Islet precursor cell (in vitro differentiated cells): ENCODE measurements at places on chromosomes 7 and 10.

GRCh38 chr7:84665339-84665738 is 470.8 kb upstream of the SEMA3A start:
- DNase-seq, result peak; percentile 71

- DNase-seq, result no peak
Observed at GRCh38 chr7:157813053-157813452, 476.2 kb downstream of the DNAJB6 start.

DNA sequence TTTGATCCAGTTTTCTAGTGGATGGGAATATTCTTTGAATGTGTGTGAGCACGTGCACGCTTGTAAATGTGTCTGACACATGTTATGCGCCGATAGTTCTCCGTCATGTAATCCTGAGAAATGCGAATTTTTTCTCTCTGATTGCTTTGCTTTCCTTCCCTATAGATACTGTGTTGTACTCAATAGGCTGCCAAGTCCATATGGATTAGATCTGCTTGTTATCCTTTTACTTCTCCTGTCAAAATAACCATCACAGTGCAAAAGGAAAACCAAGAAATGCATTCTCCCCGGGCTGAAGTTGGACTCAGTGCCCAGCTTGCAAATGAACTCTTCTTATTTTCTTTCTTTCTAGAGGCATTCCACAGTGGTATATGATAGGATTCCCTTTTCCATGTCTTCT is 131.9 kb downstream of the KIAA1217 start:
- DNase-seq, result no peak

GRCh38 chr10:71435571-71436267 is 39.0 kb downstream of the CDH23 start:
- peak; percentile 43 for DNase-seq

DNA sequence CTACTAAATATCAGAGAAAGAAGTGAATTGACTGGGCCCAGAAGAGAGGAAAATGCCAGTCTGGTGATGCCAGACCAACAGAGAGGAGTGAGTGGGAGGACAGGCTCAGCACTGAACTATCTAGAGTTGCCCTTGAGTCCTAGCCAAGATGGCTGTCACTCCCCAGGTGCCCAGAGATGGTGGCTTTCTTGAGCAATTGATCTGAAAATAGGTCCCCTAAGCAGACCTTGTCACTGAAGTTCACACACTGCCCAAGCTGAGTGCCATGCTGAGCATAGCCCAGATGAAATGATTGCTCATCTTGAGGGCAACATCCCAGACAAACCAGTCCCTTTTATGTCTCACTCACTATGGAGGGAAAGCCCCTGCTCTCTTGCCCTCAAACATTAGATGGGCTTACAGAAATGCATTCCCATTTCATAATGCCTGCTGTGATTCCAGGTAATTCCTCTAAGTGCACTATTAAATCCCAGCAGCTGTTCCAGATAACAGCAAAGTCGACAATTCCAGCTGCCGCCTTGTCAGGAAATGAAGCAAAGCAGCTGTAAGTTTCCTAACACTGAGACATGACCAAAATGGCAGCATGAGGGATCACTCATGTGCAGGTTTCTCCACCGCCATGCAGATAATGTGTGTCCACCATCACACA is 329.4 kb downstream of the KCNMA1 start:
- DNase-seq, result no peak

DNA sequence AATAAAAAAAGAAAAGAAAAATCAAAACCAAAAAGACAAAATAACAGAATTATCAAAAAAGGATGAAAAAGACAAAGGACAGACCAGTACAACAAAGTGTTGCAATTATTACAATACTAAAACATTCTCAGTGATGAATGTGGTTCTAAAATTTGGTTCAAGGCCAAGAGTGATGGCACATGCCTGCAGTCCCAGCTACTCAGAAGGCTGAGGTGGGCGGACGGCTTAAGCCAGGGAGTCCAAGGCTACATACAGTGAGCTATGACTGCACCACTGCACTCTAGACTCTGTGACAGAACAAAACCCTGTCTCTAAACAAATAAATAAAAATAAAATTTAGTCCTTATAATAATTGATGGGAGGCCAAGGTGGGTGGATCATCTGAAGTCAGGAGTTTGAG is 14.5 kb downstream of the BAZ1B start:
- no peak for DNase-seq

DNA sequence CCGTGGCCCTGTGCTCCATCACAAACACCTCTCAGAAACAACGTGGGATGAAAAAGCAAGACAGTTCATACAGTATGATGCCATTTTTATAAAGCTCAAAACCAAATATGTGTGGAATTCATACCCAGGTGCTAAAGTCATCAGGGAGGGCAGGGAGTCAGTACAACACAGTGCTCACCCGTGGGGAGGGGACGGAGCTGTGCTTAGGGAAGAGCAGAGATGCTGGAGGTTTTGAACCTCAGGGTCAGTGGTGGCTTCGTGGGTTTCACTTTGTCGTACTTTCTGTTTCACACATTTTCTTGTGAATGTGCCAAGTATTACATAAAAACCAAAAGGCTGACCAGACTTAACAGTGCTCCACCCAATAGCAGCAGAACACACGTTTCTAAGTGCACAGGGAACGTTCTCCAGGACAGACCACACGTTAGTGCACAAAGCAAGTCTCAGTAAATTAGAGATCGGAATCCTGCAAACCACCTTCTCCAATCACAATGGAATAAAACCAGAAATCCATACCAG is 21.2 kb downstream of the ZMIZ2 start:
- no peak for DNase-seq

GRCh38 chr7:143390104-143390772 is 9.1 kb downstream of the ZYX start:
- DNase-seq, result no peak

GRCh38 chr7:102285540-102286236 is 980 bp upstream of the SH2B2 start:
- DNase-seq, result no peak

GRCh38 chr10:77111611-77112550 is 525.7 kb downstream of the KCNMA1 start:
- no peak for DNase-seq

- DNase-seq, result no peak
Observed at GRCh38 chr10:851901-852300, 79.6 kb downstream of the LARP4B start.

DNA sequence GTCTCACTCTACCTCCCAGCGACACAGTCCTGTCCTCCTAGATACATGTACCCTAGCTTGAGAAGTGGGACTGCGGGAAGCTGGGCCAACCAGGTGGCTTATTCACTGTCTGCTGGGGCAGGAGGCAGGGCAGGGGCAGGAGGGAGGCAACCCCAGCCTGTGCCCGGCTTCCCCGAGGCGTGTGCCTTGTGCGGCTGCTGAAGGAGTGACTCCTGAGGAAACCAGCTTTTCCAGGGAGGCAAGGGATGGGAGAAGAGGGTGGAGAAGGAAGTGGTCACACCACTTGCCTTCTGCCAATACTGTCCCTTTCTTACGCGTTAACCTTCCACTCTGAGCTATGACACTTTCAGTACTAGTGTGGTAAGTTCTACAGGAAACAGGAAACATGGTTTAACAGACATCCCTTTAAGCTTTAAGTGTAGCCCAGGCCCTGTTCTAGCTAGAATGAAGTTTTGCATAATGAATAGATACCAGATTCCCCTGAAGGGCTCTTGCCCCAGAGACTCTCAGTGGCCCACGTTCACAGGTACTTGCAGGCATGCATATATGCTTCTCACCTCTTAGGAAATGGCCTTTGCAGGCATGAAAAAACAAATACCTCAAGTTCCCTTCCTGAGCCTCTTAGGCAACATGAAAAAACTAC is 40.6 kb downstream of the SYPL1 start:
- peak; percentile 64 for DNase-seq

GRCh38 chr10:28130267-28130666 is 131.4 kb upstream of the ODAD2 start:
- DNase-seq, result no peak

GRCh38 chr7:116528008-116528789 is 3.4 kb downstream of the CAV1 start:
- peak; percentile 88 for DNase-seq

- DNase-seq, result no peak
Observed at GRCh38 chr7:90503367-90503766, 33.9 kb downstream of the PTTG1IP2 start.

DNA sequence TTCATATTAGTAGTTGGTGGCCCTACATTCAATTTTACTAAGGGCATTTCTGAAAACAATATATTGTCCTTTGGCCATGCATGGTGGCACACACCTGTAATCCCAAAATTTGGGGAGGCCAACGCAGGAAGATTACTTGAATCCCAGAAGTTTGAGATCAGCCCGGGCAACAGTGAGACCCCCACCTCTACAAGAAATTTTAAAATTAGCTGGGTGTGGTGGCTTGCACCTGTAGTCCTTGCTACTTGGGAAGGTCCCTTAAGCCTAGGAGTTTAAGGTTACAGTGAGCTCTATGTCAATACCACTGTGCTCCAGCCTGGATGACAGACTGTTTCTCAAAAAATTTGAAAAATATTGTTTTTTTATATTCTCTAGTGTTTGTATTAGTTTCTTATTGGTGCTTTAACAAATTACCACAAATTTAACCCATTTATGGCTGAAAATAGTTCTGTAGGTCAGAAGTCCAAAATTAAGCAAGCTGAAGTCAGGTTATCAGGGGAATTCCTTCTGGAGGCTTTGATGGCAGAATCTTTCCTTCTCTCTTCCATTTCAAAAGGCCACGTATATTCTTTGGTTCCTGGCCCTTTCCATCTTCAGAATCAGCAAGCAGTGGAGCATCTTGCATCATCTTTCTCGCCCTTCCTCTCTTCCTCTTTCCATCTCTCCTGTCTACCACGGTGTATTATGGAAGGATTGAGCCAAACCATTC is 12.4 kb downstream of the CBX3 start:
- no peak for DNase-seq

- DNase-seq, result no peak
Observed at GRCh38 chr7:128235471-128235870, 5.6 kb upstream of the LEP start.

DNA sequence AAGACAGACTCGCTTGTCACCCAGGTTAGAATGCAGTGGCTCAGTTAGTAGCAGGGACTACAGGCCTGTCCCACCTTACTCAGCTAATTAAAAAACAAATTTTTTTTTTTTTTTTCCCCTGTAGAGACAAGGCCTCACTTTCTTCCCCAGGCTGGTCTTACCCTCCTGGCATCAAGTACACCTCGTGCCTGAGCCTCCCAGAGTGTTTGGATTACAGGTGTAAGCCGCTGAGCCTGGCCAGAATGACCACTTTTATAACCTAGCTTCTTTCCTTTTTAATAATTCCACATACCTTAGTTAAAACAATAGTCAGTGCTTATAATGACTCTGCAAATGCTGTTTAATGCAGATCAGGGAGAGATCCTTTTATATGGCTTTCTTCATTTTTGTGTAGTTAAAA is 31.3 kb downstream of the RSBN1L start:
- DNase-seq, result no peak

DNA sequence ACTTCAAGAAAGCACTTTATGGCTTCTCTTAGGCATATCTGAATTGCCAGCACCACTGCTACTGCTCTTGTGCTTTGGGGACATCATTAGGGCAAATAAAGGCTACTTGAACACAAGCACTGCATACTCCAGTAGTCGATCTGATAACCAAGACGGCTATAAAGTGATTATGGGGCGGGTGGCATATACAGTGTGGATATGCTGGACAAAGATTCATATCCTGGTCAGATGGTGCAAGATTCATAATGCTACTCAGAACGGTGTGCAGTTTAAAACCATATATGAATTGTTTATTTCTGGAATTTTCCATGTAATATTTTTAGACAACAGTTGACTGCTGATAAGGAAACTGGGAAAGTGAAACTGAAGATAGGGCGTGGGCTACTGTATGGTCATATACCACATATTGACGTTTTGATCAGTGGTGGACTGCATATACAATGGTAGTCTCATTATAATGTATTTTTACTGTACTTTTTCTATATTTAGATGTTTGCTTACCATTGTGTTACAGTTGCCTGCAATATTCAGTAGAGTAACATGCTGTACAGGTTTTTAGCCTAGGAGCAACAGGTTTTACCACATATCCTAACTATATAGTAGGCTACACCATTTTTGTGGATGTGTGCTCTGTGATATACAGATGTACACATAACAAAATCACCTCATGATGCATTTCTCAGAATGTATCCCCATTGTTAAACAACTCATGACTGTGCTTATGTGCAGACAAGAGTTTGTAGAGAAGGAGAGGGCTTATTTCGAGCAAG is 15.2 kb downstream of the ANLN start:
- DNase-seq, result no peak
